Activated T-helper 2 cell treated with anti-CD3 and anti-CD28 coated beads, Interferon-gamma antibody, Interleukin-2, Interleukin-4, amounts not matched to agents 10 μg/mL and 5 μg/mL and 100 μg/mL, durations not matched to agents 14 hours and 24 hours and 36 hours (primary cell): ENCODE measurements at places on chromosomes 3 and 15.

GRCh38 chr15:40731034-40731433 is 24.0 kb downstream of the RMDN3 start:
- DNase-seq, result no peak

DNA sequence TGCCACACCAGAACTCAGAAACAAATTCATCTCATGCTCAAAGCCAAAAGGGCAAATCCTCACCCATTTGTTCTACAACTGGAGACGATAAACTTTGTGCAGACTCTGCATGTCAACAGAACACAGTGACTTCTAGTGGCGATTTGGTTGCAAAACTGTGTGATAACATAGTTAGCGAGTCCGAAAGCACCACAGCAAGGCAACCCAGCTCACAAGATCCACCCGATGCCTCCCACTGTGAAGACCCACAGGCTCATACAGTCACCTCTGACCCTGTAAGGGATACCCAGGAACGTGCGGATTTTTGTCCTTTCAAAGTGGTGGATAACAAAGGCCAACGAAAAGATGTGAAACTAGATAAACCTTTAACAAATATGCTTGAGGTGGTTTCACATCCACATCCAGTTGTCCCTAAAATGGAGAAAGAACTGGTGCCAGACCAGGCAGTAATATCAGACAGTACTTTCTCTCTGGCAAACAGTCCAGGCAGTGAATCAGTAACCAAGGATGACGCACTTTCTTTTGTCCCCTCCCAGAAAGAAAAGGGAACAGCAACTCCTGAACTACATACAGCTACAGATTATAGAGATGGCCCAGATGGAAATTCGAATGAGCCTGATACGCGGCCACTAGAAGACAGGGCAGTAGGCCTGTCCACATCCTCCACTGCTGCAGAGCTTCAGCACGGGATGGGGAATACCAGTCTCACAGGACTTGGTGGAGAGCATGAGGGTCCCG is 199.7 kb downstream of the AKAP13 start:
- no peak for DNase-seq

- no peak for DNase-seq
Observed at GRCh38 chr3:47158208-47158607, 5.7 kb downstream of the SETD2 start.

GRCh38 chr3:186990878-186991308 is 60.6 kb downstream of the ST6GAL1 start:
- no peak for DNase-seq

GRCh38 chr3:187136936-187137335 is 2.4 kb downstream of the RPL39L start:
- DNase-seq, result no peak

DNA sequence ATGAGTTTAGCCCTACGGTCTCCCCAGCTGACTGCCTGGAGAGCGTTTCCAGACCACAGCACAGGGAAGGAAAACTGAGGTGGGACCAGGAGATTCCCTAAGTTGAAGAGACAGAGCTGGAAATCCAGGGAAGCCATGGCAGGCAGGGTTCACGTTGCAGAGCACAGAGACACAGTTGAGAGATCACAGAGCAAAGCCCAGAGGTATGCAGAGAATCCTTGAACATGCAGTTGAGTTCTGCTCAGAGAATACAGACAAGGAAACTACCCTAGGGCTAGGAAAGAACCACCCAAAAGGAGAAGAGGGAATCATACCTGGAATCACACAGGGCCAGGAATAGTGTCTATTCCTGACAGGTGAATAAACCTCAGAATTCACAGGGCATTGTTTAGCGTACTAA is 14.3 kb downstream of the SLC28A1 start:
- no peak for DNase-seq

GRCh38 chr3:85603378-85603777 is 644.6 kb downstream of the CADM2 start:
- no peak for DNase-seq

- DNase-seq, result no peak
Observed at GRCh38 chr15:93049914-93050578, 39.0 kb downstream of the RGMA start.

GRCh38 chr15:33374226-33374914 is 63.6 kb downstream of the RYR3 start:
- DNase-seq, result no peak

- DNase-seq, result no peak
Observed at GRCh38 chr3:193896419-193896818, 239.5 kb upstream of the HES1 start.

DNA sequence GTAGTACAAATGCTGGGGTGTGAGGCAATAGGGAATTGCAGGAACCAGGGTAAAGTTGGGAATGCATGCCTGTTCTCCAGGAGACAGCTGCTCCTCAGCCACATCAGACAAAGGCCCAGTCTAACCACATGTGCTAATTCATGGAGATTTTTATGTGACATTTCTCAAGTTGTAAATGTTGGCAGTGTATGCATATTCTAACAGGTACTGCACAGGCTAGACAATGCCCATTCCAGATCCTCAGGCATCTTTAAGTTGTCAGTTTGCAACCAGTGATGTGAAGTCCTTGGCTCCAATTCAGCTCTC is 84.9 kb downstream of the EEFSEC start:
- no peak for DNase-seq

DNA sequence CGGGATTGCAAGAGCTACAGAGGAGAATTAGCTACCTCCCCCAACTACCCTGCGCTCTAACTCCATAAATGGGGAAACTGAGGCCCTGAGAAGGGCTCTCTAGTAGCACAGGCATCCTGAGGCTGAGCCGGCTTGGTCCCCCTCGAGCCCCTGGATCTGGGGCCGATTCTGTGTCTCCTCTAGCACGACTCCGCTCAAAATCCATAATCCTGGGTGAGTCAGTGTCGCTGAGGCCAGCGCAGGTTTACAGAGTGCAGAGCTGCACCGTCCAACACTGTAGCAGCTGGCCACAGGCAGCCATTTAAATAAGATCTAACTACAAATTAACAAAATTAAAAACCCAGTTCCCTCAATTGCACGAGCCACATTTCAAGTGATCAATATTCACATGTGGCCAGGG is 10.8 kb downstream of the GATA2 start:
- no peak for DNase-seq
